ENCODE measurements at places on chromosomes 12 and 14. TPM values are rescaled to one million over a fixed set of nuclear protein-coding genes. Genes with fewer than 3 reads are reported as not detected.

- H3K4me3 ChIP-seq = no peak within 1 kb of the TSS
- no peak within 1 kb of the TSS for H3K27ac ChIP-seq
- DNase-seq = no peak
- H3K36me3 ChIP-seq = no peaks in the 10 kb centered on the region
Measured at GRCh38 chr12:10130042-10130441, at the start of gene CLEC7A. CLEC7A (minus strand) TSS chr12:10130199; CDS start chr12:10130082, 117 bp downstream.

DNA sequence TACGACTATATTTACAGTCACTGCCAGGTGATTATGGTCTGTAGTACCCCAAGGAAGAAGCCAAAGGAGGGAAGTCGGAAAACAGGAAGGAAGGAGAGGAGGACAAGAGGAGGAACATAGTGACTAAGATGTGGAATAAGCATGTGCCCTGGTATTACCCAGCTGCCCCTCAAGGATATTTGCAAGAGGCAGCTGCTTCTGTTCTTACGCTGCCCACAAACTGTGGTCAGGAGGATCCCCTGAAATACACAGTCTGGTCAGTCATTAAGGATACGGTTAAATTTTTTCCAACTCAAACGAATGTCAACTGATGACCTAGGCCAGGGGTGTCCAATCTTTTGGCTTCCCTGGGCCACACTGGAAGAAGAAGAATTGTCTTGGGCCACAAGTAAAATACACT is 126.5 kb downstream of the CMAS start:
- H3K4me1 ChIP-seq = no peaks in the 10 kb centered on the region
- no peaks in the 10 kb centered on the region for H3K36me3 ChIP-seq
- DNase-seq = no peak
- no peak overlapping the region for H3K27ac ChIP-seq
- no peaks in the 10 kb centered on the region for H3K27me3 ChIP-seq
- no peak overlapping the region for H3K4me3 ChIP-seq

GRCh38 chr12:94228488-94228907 is 80.1 kb downstream of the PLXNC1 start:
- no peak for DNase-seq
- no peaks in the 10 kb centered on the region for H3K36me3 ChIP-seq
- H3K27ac ChIP-seq = no peak overlapping the region
- no peaks in the 10 kb centered on the region for H3K27me3 ChIP-seq

GRCh38 chr14:20792556-20792955 is 10.1 kb downstream of the RNASE1 start:
- H3K36me3 ChIP-seq = no peaks in the 10 kb centered on the region
- no peaks in the 10 kb centered on the region for H3K27me3 ChIP-seq
- no peak overlapping the region for H3K4me3 ChIP-seq
- no peak for DNase-seq
- no peaks in the 10 kb centered on the region for H3K4me1 ChIP-seq

Gene DTX1
- 7.5 TPM for total RNA-seq

Gene RPGRIP1
- not detected for total RNA-seq

Gene CCDC91
- total RNA-seq = 88.4 TPM

DNA sequence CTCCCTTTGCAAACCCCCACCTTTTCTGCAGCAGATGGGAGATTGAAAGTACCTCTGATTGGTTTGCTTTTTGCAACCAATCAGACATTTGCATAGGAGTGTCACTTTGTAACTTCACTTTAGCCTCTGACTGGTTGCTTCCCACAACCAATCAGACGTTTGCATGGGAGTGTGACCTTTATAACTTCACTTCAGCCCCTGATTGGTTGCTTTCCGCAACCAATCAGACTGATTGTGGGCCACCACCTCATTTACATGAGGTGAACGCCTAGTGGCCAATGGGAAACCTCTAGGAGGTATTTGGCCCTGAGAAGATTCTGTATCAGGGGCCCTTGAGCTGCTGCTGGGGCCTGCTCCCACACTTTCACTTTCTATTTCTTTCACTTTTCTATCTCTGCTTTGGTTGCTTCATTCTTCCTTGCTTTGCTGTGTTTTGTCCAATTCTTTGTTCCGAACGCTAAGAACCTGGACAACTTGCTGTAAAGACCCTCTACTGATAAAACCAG is 106.0 kb upstream of the PRICKLE1 start:
- no peak overlapping the region for H3K27ac ChIP-seq
- H3K36me3 ChIP-seq = no peaks in the 10 kb centered on the region
- no peaks in the 10 kb centered on the region for H3K27me3 ChIP-seq
- H3K4me3 ChIP-seq = no peak overlapping the region
- no peaks in the 10 kb centered on the region for H3K4me1 ChIP-seq
- no peak for DNase-seq

Gene ALX1
- not detected for total RNA-seq

- H3K27me3 ChIP-seq = no peaks in the 10 kb centered on the region
- H3K36me3 ChIP-seq = peaks cover 3% of the 10 kb centered on the region
- no peak overlapping the region for H3K4me3 ChIP-seq
- peaks cover 29% of the 10 kb centered on the region for H3K4me1 ChIP-seq
- DNase-seq = no peak
Measured at GRCh38 chr14:74771399-74771798, 8.3 kb downstream of the YLPM1 start.

Gene TSPAN19
- not detected for total RNA-seq

DNA sequence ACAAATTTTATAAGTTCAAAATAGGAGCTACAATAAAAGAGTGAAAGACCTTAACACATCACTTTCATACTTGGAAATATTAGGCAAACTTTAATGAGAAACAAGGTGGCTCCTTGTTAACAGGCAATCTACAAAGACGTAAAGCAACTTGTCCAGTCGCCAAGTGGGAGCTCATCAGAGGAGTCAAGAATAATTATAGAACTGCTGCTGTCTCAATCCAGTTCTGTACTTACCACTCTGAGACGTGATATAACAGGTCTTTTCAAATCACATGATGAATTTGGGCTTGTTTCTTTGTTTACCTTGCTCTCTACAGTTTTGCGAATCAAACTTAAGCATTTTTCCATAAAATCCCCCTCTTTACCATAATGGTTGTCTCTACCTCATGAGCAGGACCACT is 3.6 kb downstream of the YBX3 start:
- no peak overlapping the region for H3K4me3 ChIP-seq
- peaks cover 25% of the 10 kb centered on the region for H3K27me3 ChIP-seq
- DNase-seq = no peak
- H3K36me3 ChIP-seq = no peaks in the 10 kb centered on the region

- H3K27me3 ChIP-seq = no peaks in the 10 kb centered on the region
- no peak for DNase-seq
- no peaks in the 10 kb centered on the region for H3K4me1 ChIP-seq
- peaks cover 4% of the 10 kb centered on the region for H3K36me3 ChIP-seq
Measured at GRCh38 chr12:111753144-111753881, 13.4 kb upstream of the ALDH2 start.

Gene NYNRIN
- 0.32 TPM for total RNA-seq

- H3K27ac ChIP-seq = no peak overlapping the region
- H3K4me3 ChIP-seq = no peak overlapping the region
- no peaks in the 10 kb centered on the region for H3K36me3 ChIP-seq
- no peaks in the 10 kb centered on the region for H3K4me1 ChIP-seq
Measured at GRCh38 chr12:92615086-92615485, 87.7 kb upstream of the PLEKHG7 start.

Gene NFE2
- total RNA-seq = not detected

DNA sequence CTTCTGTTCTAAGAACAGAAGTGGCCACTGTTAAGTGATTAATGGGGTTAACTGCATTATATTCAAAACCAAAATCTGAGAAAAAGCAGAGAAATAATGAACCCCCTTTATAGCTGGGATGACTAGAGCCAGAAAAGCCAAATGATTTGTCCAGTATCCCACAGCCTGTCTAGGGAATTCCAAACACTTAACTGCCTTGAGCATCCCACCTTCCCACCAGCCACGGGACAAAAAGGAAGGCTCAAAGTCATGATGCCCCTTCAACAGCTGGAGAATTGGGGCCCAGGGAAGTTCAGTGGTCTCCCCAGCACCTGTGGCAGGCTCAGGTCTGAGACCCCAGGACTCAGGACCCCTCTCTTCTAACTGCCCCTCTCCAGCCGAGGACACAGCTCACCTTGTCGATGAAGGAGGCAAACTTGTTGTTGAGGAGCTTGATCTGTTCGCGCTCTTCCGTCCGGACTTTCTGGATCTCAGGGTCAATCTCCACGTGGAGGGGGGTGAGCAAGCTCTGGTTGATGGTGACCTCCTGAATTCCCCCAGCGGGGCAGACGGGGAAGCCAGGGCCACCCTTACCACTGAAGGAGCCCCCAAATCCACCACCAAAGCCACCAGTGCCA is 605 bp downstream of the KRT4 start:
- H3K4me3 ChIP-seq = no peak overlapping the region
- H3K4me1 ChIP-seq = no peaks in the 10 kb centered on the region

DNA sequence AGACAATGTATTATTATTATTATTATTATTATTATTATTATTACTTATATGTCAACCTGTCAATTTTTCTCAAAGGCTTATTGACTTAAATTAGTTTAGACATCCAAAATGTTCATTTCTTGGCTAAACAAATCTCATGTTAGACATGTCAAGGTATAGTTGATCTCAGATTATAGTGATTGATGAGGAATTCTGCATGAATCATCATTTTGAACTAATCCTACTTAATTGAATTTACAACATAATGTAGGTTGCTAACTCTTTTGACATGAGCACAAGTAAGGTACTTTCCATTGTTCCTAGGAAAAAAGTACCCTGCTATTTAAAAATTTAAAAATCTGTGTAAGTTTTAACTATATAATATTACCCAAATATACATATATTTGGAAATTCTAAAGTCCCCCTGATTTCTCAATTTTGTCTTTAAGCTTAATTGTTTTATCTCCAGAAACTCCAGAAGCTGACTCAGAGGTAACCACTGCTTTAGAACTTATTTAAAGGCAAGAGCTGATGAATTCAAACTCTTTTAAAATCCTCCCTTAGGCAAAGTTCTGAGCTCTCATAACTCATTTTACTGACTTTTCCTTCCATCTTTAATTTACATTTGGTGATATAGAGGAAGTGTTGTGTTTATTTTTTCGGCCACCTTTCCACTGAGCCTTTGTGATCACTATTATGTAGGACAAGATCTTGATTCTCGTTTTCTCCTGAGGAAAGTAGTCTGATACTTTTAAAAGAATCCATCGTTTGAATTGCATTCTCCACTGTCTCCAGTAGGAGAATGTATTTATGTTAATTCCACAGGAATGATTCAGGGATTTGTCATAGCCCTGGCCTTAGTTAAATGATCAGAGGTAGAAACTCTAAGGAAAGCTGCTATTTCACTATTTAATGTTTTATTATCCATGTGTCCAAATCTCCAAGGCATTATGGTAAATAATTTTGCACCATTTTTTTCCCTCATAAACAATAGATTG is 1304.5 kb downstream of the AACS start:
- no peak overlapping the region for H3K27ac ChIP-seq
- DNase-seq = no peak
- no peaks in the 10 kb centered on the region for H3K27me3 ChIP-seq
- no peak overlapping the region for H3K4me3 ChIP-seq
- H3K36me3 ChIP-seq = no peaks in the 10 kb centered on the region
- H3K4me1 ChIP-seq = no peaks in the 10 kb centered on the region

DNA sequence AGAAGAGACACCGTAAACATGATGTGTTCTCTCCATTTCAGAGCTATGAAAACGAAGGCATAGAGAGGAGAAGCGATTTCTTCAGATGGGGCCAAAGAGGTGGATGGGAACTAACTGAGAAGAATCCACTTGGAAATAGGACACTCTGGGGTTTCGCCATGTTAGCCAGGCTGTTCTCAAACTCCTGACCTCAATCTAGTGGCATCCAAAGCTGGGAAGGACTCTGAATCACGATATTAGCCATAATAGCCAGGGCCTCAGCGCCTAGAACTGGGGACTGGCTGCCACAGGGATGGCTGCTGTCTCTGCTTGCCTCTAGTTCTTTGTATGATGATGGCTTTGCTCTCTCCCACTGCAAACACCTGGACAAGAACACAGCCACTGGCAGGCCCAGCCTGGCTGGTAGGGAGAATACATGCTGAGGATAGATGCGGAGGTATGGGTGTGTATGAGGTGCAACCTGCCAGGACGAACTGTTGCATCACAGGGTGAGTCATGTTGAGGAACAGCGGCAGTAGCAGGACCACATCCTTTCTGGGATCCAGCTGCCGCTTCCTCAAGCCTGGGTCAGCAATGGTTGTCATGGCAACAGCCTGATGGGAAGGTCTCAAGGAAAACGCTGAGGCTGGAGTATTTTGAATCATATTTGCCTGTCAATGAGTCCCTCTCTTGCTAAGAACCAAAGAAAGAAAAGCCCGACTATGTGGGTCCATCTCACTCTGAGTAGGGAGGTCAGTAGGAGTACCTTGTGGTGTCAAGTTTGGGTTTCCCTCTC is 31.1 kb downstream of the CCDC177 start:
- H3K4me1 ChIP-seq = peaks cover 8% of the 10 kb centered on the region
- H3K36me3 ChIP-seq = no peaks in the 10 kb centered on the region
- no peak overlapping the region for H3K4me3 ChIP-seq
- H3K27ac ChIP-seq = no peak overlapping the region

GRCh38 chr12:39413836-39414771 is 28.8 kb downstream of the KIF21A start:
- no peaks in the 10 kb centered on the region for H3K4me1 ChIP-seq
- H3K4me3 ChIP-seq = no peak overlapping the region
- DNase-seq = no peak
- H3K27me3 ChIP-seq = no peaks in the 10 kb centered on the region
- no peaks in the 10 kb centered on the region for H3K36me3 ChIP-seq

GRCh38 chr14:52563120-52563519 is 10.5 kb downstream of the GPR137C start:
- H3K4me3 ChIP-seq = no peak overlapping the region
- H3K36me3 ChIP-seq = no peaks in the 10 kb centered on the region
- no peaks in the 10 kb centered on the region for H3K27me3 ChIP-seq
- no peak for DNase-seq

GRCh38 chr12:2856051-2856450 is 788 bp downstream of the TEX52 start:
- no peaks in the 10 kb centered on the region for H3K36me3 ChIP-seq
- DNase-seq = no peak
- H3K27me3 ChIP-seq = no peaks in the 10 kb centered on the region
- no peaks in the 10 kb centered on the region for H3K4me1 ChIP-seq
- no peak overlapping the region for H3K27ac ChIP-seq

GRCh38 chr14:101635749-101636560 is 74.7 kb downstream of the DIO3 start:
- no peak overlapping the region for H3K4me3 ChIP-seq
- H3K4me1 ChIP-seq = no peaks in the 10 kb centered on the region
- no peaks in the 10 kb centered on the region for H3K36me3 ChIP-seq
- no peaks in the 10 kb centered on the region for H3K27me3 ChIP-seq
- no peak overlapping the region for H3K27ac ChIP-seq
